ENCODE measurements at places on chromosomes 5 and 9.

GRCh38 chr9:131804826-131805225 lies 65.0 kb upstream of the RAPGEF1 start:
- DNase-seq, result no peak

GRCh38 chr5:112930082-112930344 lies 8.0 kb upstream of the REEP5 start:
- no peak for DNase-seq

DNA sequence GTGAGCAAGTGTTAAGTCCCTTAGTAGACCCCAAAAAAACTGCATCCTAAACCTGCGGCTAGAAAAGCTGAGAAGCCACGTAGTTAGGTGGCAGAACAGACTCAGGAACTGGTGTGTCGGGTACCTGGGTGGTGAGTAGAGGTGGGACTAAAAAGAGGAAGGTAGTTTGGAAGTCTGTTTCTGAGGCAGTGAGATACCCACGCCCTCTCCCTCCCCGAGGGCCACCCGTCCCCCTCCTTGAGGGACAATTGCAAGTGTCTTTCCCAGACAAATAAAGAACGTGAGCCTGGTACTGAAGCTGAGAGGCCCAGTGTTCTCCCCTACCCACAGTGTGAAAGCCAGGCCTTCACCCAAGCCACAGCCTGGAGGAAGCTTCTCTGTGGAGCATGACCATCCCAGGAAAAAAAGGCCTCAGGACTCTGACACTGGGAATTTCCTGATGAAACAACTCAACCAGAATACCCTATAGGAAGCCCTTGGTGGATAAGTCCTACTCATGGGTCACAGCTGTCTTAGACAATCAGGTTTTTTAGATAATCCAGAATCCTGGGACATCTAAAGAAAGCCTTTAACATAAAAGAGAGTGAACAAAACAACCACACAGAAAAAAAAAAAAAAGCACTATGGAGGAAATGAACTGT lies 7.0 kb upstream of the CD74 start:
- no peak for DNase-seq

GRCh38 chr9:94554439-94555331 lies at the start of gene PCAT7:
TSS of gene PCAT7 (plus strand) at chr9:94555083.
- peak; percentile 7 for DNase-seq

DNA sequence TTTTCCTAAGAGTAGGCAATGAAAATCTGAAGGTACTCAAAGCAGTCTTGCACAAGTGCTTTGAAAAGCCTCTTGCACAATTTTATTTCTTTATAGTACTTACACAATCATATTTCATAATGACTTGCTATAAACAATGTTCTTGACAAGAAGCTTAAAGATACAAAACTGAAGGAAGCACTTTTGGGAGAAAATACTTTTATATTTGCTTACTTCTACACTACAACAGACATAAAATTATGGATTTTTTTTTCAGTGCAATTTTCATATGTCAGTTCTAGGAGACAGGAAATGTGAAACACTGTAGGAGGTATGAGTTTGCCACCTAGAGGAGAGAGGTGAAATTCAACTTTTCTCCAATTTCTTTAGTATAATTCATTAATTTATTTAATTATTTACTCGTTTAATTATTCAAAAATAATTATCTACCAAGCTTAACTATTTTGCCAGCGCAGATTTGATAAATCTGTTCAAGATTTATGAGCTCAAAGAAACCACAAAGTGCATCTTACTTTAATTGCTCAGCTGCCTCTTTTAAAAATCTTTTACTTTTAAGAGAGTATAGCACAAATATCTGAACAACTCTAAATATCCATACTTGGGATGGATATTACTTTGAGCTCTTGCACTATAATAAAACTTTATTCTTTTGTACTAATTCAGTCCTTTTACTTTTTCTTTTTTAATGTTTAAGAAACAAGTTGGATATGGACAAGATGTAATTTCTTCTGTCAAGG lies 29.0 kb upstream of the CDKN2B start:
- DNase-seq, result peak; percentile 89

DNA sequence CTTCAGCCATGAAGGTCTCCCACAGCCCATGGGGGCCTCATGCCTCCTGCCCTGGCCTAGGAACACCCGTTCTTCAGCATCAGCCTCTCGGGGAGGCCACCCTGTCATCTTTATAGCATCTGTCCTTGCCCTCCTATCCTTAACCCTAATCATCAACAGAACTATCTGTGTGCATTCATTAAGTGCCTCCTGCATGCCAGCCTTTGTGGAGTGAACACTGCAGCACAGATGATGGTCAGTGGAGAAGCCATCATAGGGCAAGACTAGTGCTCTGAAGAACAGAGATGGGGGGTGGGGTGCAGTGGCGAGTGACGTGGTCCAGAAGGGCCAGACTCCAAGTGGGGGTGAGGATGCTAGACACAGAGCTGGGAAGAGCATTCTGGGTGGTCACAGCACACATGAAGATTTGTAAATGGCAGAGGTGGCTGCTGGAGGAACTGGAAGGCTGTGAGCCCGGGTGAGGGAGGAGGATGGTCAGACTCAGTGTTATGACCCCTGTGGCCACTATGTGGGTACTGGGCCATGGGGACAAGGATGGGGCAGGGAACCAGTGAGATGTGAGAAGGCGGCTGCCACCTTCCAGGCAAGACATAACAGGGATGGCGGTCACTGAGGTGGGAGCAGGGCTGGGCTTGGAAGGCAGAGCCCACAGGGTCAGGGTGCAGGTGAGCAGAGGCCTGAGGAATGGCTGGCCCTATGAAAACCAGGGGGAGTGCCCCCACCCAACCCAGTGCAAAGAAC lies 3.6 kb upstream of the CARD19 start:
- DNase-seq, result no peak

DNA sequence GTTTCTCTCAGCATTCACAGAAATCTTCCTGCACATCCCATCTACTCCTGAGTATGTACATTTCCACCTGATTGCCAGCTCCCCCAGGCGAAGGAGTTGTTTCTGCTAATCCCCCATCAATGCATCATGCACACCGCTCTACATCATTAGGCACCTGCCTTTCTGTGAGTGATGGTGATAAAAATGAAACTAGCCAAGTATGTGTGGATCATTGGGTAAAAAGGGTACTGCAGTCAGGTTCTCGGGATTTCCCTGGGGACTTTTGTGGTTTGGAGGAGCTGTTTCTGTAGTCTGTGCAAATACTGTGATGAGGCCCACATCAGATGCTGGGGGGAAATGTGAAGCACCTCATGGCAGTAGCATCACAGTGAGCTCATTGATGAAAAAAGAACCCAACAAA lies 30.4 kb downstream of the CAMK4 start:
- DNase-seq, result peak; percentile 4

- DNase-seq, result peak; percentile 50
Observed at GRCh38 chr9:81902626-81903025, 25.6 kb upstream of the SPATA31D4 start.

GRCh38 chr9:20683351-20684034 lies 566 bp upstream of the FOCAD start:
- peak; percentile 88 for DNase-seq
